Kidney (tissue), 22 donors: ENCODE measurements at places on chromosomes 7 and 10.

- DNase-seq = peak; percentile 93
These were observed at the start of gene AIFM2 for GRCh38 chr10:70132098-70133029. Gene AIFM2 (minus strand): TSS chr10:70132825. CDS start chr10:70124084, 8,741 bp downstream.

- DNase-seq = no peak
These were observed 18.1 kb downstream of the GARS1 start for GRCh38 chr7:30612658-30613265.

DNA sequence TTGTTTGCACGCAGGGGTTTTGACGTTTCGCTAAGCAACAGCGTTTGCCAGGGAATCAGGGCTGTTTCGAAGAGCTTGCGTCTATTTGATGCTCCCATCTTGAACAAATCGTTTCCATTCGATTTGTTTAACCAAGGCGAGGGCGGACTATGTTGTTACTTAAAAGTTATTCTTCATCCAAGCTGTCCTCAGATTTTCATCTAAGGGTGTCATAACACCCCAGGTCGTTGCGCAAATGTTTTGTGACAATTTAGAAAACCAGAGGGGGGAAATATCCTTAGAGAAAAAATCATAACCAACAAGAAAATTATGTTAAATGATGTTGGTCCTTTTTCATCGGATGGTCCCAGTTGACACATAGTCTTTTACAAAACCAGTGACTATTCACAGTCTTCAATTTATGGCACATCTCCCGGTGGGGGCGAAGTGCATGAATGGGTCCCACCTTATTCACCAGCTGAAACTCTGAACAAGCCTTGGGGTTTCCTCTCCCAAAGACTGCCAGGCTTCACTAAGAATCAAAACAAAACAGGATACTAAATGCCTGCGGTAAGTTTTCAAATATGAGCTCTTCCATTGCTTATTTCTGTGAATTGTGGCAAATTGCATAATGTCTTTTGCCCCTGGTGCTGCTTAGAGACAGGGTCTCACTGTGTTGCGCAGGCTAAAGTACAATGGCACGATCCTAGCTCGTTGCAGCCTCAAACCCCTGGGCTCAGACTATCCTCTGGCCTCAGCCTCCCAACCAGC, 109.9 kb downstream of the REEP3 start:
- DNase-seq = peak; percentile 21

GRCh38 chr7:21568762-21569161, 25.9 kb downstream of the DNAH11 start:
- peak; percentile 22 for DNase-seq

GRCh38 chr7:106332201-106332600, 47.4 kb upstream of the NAMPT start:
- DNase-seq = no peak

DNA sequence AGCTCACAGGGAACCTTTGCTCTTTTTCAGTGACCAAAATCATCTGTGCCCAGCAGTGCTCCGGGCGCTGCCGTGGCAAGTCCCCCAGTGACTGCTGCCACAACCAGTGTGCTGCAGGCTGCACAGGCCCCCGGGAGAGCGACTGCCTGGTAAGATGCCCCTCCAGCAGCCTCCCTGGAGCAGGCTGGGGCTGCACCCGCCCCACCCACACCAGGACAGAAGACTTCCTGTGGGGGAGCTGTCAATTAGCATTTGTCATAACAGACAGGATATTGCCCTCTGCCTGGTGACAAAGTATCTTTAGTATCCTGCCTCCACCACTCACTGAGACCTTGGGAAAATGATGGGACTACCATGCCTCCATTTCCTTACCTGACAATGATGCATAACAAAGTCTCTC, 133.7 kb downstream of the EGFR start:
- DNase-seq = no peak

DNA sequence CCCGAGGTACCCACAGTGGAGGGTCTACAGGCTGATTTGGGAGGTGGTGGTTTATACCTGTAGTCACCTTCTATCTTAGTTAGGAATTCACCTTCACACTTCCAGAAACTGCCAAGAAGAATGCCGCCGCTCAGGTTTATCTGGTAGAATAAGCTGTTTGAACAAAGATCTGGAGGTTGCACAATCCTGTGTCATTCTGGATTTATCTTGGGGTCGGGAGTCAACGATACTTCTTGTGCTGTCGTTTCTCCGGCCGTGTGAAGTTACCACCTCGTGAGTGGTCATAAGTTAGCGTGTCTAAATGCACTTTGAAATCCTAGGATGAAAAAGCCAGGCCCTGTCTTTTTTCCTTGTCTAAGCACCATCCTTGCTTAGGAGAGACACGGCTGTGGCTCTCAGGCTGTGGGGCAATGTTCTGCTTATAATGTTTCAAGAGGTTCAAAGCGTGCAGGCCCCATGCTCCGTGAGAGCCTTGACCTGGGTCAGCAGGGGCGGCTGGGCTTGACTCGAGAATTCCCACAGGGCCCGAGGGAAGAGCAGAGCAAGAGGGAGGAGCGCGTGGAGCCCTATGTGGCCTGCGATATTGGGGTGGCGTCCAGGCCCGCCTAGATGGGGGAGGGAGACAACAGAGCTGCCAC, 35.5 kb downstream of the GRIFIN start:
- DNase-seq = peak; percentile 46

GRCh38 chr10:69387500-69387899, 29.2 kb downstream of the TACR2 start:
- DNase-seq = no peak

GRCh38 chr7:36185092-36185491, 32.0 kb downstream of the EEPD1 start:
- no peak for DNase-seq

DNA sequence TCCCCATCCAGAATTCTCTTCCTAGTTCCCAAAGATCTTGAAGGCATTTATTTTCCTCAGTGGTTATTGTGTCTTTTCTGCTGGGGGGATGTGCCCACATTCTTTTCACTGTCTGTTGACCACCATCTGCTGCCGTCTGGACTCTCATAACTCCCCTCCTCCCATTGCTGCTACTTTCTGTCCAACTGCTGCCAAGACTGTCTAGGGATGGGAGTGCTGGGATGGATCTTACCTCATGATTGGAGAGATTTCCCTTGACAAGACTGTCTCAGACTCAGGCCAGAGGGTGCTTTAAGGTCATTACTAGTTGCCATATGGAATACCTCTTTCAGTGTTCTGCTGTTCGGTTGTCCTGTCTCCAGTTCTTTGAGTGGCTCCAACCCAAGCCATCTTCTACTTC, 141.6 kb downstream of the C1GALT1 start:
- DNase-seq = no peak

- DNase-seq = no peak
These were observed 180.5 kb downstream of the PFKFB3 start for GRCh38 chr10:6383096-6383812.

DNA sequence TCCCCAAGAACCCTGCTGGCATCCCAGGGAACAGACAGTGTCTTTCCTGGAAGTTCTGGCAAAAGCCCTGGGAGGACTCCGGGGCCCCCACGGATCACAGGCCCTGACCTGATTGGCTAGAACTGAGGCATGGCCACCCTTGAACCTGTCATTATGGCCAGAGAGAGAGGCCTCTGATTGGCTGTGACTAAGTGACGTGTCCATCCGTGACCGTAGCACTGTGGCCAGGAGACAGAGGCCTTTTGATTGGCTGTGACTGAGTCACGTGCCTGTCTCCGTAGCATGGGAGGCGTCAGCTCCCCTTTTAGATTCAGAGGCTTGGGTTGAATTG, 163.8 kb downstream of the RGS10 start:
- no peak for DNase-seq

DNA sequence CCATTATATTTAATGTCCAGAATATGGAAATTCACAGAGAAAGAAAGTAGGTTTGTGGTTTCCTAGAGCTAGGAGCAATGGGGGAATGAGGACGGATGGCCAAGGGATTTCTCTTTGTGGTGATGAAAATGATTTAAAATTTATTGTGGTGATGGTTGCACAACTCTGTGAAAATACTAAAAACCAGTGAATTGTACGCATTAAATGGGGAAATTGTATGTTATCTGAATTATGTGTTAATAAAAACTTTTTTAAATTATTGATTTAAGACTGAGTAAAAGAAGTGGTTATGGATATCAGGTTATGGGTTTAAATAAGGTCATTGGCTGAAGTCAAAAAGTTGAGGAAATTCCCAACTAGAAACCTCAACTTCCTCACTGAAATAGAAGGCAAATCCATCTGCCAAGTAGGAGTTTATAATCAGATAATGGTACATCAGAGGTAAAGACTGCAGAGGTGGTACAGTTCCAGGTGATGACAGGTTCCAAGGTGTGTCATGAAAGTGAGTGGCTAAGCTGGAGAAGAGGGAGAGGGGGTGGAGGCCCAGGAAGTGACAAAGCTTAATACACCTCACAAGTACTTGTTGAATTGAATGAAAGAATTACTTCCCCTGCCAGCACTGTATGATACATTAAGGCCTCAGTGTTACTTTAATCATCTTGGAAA, 68.9 kb upstream of the CCDC71L start:
- no peak for DNase-seq

- no peak for DNase-seq
These were observed 4.2 kb downstream of the ADAMTS14 start for GRCh38 chr10:70676511-70676910.

GRCh38 chr7:18341756-18342155, 153.8 kb upstream of the HDAC9 start:
- no peak for DNase-seq

- no peak for DNase-seq
These were observed 31.8 kb downstream of the GHRHR start for GRCh38 chr7:30995536-30995935.

- no peak for DNase-seq
These were observed 159.1 kb downstream of the CELF2 start for GRCh38 chr10:11176746-11177145.

- no peak for DNase-seq
These were observed 13.6 kb downstream of the CAMK2B start for GRCh38 chr7:44311561-44312495.

DNA sequence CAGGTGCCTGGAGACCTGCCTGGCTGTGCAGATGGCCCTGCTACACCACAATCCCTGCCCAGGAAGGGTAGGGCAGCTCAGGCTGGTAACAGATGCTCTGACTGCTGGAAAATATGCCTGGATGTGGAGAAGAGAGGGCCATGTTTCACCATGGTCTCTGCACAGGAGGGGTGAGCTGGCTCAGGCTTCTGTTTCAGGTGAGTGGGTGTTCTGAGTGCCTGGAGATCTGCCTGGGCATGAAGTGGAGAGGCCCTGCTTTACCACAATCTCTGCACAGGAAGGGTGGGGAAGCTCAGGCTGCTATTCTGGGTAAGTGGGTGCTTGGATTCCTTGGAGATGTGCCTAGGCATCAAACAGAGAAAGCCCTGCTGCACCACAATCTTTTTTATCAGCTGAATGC, 350.1 kb downstream of the KIF20B start:
- no peak for DNase-seq

- DNase-seq = no peak
These were observed 219.2 kb downstream of the ETV1 start for GRCh38 chr7:13770305-13770704.

GRCh38 chr10:76991621-76992020, 646.0 kb downstream of the KCNMA1 start:
- DNase-seq = no peak

- no peak for DNase-seq
These were observed 10.8 kb upstream of the GPNMB start for GRCh38 chr7:23235813-23236221.

DNA sequence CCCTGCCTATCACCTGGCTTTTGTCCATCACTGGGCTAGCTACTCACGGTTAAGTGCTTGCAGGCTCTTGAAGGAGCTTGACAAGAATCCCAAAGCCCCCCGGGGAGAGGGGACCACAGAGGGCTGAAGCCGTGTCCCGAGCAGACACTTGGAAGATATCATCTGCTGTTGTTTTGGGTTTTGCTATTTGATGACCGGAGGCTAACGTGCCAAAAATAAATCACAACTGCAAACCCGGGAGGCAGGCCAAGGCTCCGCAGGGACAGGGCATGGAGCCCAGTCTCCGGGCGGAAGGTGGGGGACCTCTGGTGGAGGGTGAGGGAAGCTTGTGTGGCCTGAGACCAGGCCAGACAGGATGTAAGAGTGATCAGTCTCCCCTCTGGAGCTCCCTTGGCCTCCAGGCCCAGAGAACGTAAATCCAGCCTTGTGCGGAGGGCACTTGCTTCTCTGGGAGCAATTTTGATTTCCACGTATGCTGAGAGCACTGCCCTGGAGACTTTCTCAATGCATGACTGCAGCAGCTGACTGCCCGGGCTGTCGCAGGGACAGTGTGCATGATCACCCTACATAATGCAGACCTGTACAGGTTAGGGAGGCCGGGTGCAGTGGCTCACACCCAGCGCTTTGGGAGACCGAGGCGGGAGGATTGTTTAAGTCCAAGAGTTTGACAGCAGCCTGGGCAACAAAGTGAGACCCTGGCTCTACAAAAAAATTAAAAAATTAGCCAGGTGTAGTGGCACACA, at the start of gene PHKG1:
Gene PHKG1 (minus strand): TSS at position 164 of the 743 bp plus-strand sequence. CDS start 4,011 bp downstream, outside the sequence.
- DNase-seq = peak; percentile 65

- DNase-seq = peak; percentile 59
These were observed 40.3 kb downstream of the COL17A1 start for GRCh38 chr10:104045151-104046089.

- DNase-seq = no peak
These were observed 54.3 kb downstream of the PODXL start for GRCh38 chr7:131501930-131502685.

GRCh38 chr7:108492742-108493141, 33.2 kb downstream of the PNPLA8 start:
- no peak for DNase-seq

DNA sequence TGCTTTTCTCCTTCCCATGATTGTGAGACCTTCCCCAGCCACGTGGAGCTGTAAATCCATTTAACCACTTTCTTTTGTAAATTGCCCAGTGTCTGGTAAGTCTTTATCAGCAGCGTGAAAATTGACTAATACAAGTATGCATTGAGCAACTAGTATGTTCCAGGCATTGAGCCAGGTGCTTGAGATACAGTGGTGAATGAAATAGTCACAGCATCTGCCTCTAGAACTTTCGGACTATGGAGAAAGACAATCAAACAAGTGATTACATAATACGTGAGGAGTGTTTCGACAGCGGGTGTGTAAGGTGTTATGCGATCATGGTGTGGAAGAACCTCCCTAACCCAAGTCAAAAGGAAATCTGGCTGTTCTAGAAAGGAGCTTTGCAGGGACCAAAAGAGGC, 21.6 kb upstream of the NUP205 start:
- DNase-seq = no peak

DNA sequence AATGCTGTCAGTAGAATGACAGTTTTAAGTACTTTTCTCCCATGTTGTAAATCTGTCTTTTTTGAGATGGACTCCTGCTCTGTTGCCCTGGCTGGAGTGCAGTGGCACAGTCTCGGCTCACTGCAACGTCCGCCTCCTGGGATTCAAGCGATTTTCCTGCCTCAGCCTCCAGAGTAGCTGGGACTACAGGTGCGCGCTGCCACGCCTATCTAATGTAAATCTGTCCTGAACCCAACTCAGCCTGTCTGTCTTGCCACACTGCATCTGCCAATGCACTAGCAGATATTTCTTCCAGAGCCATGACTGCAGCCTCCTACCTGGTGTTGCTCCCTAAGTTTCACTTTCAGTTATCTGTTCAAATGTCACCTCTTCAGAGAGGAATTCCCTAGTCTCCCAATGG, 264.1 kb downstream of the PHF14 start:
- DNase-seq = no peak

DNA sequence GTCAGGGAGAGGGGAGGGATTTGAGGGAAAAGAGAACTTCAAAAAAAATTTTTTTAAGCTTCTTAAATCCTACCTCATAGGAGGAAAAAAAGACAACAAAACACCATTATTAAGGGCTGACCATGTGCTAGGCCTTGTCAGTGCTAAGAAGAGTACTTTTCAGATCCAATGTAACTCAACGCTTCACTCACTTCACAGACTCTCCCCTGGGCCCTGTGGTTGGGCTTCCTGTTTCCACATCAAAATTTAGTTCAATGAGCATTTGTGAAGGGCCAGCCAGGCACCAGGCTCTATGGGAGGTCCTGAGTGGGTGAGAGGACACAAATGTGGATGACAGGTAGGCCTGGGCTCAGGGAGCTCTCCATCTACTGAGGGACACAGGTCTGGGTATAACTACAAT, 249.8 kb downstream of the PTEN start:
- DNase-seq = no peak
